ENCODE measurements at places on chromosomes 1 and 21. TPM values are rescaled to one million over a fixed set of nuclear protein-coding genes. Genes with fewer than 3 reads are reported as not detected.

AKT3 gene
- 63.3 TPM for total RNA-seq

DNA sequence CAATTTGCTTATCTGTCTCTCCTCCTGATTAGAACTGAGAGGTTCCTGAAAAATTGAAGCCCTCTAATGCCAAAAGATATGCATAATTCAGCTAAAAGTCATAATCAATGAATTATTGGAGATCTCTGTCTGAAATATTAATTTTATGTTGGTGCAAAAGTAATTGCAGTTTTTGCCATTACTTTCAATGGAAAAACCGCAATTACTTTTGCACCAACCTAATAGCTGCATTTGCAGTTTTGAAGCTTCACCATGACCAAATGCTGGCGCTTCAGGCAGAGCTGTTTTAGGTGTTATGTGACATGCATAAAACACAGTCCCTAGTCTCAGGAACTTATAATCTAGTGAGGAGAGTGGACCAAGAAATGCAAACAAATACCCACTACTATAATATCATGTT lies 29.7 kb upstream of the FASLG start:
- peaks cover 38% of the 10 kb centered on the region for H3K4me1 ChIP-seq
- peaks cover 3% of the 10 kb centered on the region for H3K27me3 ChIP-seq
- peaks cover 11% of the 10 kb centered on the region for H3K36me3 ChIP-seq
- no peak overlapping the region for H3K4me3 ChIP-seq

GJB5 gene
- not detected for total RNA-seq

LAD1 gene
- not detected for total RNA-seq

DNA sequence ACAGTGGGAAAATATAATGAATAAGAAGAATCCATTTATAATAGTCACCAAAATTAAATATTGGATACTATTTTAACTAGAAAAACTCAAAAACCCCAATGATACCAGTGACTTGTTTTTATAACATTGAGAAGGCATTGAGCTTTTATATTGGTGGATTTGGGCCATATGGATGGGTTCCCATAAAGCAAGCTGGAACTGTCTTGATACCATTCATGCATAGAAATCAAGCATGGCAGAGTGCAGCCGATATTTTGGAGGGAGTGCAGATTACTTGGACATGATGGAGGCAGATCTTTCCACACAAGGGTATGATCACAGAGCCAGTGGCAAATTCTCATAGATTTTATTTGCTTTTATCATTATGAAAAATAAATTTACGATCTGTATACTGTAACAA lies 3.8 kb upstream of the RWDD3 start:
- H3K4me1 ChIP-seq = peaks cover 6% of the 10 kb centered on the region
- DNase-seq = no peak
- H3K36me3 ChIP-seq = peaks cover 4% of the 10 kb centered on the region
- H3K4me3 ChIP-seq = no peak overlapping the region
- H3K27ac ChIP-seq = no peak overlapping the region

DNA sequence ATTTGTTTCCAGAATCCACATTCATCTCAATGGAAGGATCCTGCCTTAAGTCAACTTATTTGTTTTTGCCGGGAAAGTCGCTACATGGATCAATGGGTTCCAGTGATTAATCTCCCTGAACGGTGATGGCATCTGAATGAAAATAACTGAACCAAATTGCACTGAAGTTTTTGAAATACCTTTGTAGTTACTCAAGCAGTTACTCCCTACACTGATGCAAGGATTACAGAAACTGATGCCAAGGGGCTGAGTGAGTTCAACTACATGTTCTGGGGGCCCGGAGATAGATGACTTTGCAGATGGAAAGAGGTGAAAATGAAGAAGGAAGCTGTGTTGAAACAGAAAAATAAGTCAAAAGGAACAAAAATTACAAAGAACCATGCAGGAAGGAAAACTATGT lies 2.6 kb downstream of the GADD45A start:
- peak overlapping the region; percentile 13 for H3K4me3 ChIP-seq
- H3K27ac ChIP-seq = no peak overlapping the region
- H3K36me3 ChIP-seq = peaks cover 11% of the 10 kb centered on the region
- H3K4me1 ChIP-seq = peaks cover 27% of the 10 kb centered on the region

- H3K4me1 ChIP-seq = no peaks in the 10 kb centered on the region
- no peaks in the 10 kb centered on the region for H3K36me3 ChIP-seq
- H3K4me3 ChIP-seq = no peak overlapping the region
- DNase-seq = no peak
- H3K27me3 ChIP-seq = peaks cover 6% of the 10 kb centered on the region
Observed at GRCh38 chr1:236338096-236338495, 56.0 kb upstream of the EDARADD start.

- H3K27me3 ChIP-seq = peaks cover 3% of the 10 kb centered on the region
- no peaks in the 10 kb centered on the region for H3K4me1 ChIP-seq
- H3K36me3 ChIP-seq = no peaks in the 10 kb centered on the region
- DNase-seq = no peak
Observed at GRCh38 chr1:163401211-163401610, 79.5 kb downstream of the NUF2 start.

DNA sequence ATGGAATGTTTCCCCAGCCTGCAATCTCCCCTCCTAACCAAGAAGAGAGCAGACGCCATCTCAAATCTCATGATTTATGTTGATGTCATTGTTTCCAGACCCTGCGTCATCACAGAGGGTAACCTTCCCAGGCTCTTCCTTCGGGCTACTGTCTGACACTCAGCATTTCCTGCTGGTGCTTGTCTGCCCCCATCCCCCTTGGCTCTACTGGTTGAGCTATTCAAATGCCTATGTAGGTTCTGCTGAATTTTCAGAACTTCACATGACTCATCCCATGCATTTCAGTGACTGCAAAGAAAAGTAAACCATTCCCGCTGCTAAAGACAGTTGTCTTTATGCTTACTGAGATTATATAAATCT lies 24.8 kb upstream of the ITPKB start:
- peaks cover 18% of the 10 kb centered on the region for H3K4me1 ChIP-seq
- no peak overlapping the region for H3K27ac ChIP-seq
- H3K4me3 ChIP-seq = no peak overlapping the region
- H3K36me3 ChIP-seq = no peaks in the 10 kb centered on the region

DNA sequence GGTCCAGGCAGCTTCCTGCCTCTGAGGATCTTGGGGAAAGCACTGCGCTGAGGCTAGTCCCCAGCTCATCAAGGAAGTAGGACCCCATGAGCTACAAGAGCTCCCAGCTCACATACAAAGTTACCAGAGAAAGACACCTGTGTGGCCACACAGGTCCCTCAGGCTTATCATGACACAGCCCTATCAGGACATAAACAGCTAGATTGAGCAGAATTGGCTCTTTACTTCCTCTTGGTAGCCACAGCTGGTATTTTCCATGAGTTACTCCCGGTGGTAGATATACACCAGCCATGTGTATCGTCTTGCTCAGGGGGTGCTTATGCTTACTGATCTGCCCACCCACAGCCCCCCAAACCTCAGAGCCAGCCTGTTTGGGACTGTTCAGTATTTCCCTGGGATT lies 1.2 kb downstream of the LENEP start:
- H3K4me3 ChIP-seq = no peak overlapping the region
- no peaks in the 10 kb centered on the region for H3K27me3 ChIP-seq
- peaks cover 29% of the 10 kb centered on the region for H3K4me1 ChIP-seq
- no peak for DNase-seq
- H3K27ac ChIP-seq = no peak overlapping the region

All from activated naive CD8-positive, alpha-beta T cell treated with anti-CD3 and anti-CD28 coated beads, Interleukin-2, amount 10 ng/mL, durations not matched to agents 7 days and 5 days (primary cell).